ENCODE measurements at places on chromosomes 5 and 9.

DNA sequence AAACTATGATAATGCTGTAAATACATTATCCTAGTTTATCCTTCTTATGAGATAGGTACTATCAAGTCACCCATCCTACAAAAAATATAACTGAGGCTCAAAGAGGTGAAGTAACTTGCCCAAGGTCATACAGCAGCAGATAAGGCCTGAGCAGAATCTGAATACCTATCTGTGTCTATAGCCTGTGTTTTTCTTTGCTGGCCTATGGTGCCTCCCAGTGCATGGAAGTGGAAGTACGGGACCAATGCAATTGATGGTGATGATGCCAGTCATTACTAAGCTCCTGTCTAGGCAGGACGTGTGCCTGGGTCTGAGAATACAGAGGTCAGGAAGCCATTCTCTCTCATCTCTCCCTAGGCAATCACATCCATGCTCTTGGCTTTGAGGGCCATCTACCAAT is 67.8 kb downstream of the FAT2 start:
- DNase-seq: peak; percentile 2

- DNase-seq: no peak
Observed at GRCh38 chr9:93357649-93358048, 93.8 kb upstream of the FAM120A start.

- DNase-seq: no peak
Observed at GRCh38 chr5:83414601-83415000, 56.9 kb upstream of the VCAN start.

GRCh38 chr9:118957585-118957984 is 411.6 kb downstream of the BRINP1 start:
- no peak for DNase-seq

DNA sequence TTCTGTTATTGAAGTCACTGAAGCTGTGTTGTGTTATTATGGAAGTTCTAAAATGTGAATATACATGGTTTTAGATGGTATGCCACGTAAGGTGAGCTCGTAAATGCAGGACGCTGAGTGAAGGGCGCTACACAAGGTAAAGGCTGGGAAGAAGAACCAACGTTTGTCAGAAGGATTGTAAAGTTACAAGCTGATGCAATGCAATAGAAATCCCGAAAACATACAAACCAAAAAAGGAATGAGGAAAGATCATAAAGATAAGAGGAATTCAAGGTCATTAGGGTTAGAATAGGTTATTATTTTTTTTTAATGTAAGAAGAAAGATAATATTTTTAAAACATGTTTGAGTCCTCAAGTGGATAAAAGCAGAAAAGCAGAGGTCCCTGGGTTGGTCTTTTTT is 538.6 kb downstream of the CDH12 start:
- DNase-seq: no peak
